ENCODE measurements at places on chromosomes 5 and 9. TPM values are rescaled to one million over a fixed set of nuclear protein-coding genes. Genes with fewer than 3 reads are reported as not detected.

DNA sequence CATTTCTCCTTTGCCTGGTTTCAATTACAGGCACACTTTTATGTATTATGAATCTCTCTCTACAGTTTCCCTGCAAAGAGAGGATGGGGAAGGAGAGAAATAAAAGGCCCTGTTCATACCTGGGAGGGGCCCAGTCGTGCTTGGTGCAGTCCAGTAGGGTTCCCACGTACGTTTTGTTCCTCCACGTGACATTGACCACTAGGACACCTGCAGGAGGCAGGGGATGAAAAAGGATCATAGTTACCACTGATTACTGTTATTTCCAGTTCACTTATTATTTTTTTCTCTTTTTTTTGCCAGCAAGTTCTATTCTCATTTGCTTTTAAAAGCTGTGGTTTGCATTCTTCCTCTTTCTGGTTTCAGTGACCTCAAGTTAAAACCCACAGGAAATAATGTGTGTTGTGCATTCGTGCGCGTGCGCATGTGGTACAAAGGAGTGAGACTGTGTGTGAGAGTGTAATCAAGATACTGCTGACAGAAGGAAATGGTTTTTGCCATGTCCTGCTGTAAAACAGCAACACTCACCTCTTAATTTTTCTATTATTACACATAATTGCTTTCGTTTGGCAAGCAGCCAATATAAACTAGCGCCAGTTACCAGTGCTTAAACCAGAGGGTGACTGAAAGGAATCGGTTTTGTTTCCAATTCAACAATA is 96.8 kb downstream of the ZNF608 start:
- peak; percentile 93 for DNase-seq

The TNFSF15 gene
- under 0.01 TPM for total RNA-seq

DNA sequence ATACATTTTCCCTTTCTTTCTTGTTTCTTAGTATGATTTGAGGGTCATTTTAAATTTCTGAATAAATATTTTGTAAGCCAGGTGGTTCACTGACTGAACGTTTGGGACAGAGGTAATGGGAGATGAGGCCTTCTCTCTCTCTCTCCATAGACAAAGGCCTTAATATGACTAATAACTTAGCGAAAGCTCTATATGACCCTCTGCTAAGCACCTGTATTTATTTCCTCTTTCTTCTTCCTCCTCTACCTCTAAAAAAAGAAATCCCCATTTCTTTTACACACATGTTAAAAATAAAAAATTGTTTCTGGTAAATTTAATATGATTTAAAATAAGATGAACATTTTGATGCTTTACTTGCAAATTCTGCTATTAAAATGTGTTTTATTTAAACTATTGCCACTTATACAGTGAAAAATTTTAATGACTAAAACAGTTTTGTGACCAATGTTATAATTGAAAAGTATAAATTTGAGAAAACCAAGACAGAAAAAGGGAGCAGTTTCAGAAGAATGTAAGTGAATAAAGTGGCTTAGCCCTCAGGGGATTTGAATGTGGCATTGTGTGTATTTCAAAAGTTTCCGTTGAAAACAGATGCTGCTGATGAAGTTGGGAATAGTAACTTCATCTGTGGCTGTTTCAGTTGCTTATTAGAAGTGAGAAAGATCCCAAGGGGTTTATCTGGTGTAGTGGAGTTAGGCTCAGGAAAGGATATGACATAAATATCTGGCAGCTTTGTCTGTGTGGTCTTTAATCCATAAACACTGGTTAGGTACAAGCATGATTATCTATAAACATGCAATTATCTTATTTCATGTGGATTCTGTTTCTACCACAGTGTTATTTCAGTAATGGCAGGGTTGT is 128.6 kb upstream of the GRHPR start:
- DNase-seq, result peak; percentile 32

GRCh38 chr9:20921362-20921761 is 110.1 kb downstream of the HACD4 start:
- peak; percentile 14 for DNase-seq

The GMCL2 gene
- total RNA-seq, result not detected

GRCh38 chr9:79254900-79255650 is 316.7 kb upstream of the TLE4 start:
- DNase-seq, result peak; percentile 70

GRCh38 chr5:148166550-148167283 is 1.6 kb upstream of the SPINK14 start:
- no peak for DNase-seq

The SLC6A18 gene
- not detected for total RNA-seq

DNA sequence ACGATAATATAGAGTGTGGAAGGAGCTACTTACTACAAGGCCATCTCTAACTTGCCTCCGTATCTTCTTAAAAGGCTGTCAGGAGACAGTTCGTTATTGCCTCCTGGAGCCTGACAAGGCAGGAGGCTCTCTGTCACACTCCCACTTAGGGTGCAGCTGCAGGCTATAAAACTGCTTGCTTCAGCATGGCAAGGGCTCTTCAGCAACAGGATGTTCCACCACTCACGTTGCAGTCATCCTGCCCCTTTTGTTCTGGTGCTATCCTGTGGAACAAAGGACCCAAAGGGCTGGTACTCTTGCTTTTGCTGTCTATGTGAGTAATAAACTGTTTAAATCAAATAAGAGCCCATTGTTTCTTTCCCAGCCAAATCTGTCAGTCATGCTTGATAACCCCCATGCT is 508.9 kb downstream of the NTRK2 start:
- DNase-seq, result no peak

The TXNDC8 gene
- not detected for total RNA-seq

The HRH2 gene
- not detected for total RNA-seq

GRCh38 chr5:33276628-33276950 is 164.2 kb upstream of the TARS1 start:
- DNase-seq, result peak; percentile 5

GRCh38 chr9:93003552-93004407 is 54.7 kb upstream of the SUSD3 start:
- DNase-seq, result peak; percentile 22

The ANKDD1B gene
- total RNA-seq, result not detected

GRCh38 chr5:153905219-153905618 is 133.5 kb downstream of the FAM114A2 start:
- DNase-seq, result no peak

GRCh38 chr9:97954550-97954989 is 16.6 kb upstream of the HEMGN start:
- DNase-seq, result no peak

DNA sequence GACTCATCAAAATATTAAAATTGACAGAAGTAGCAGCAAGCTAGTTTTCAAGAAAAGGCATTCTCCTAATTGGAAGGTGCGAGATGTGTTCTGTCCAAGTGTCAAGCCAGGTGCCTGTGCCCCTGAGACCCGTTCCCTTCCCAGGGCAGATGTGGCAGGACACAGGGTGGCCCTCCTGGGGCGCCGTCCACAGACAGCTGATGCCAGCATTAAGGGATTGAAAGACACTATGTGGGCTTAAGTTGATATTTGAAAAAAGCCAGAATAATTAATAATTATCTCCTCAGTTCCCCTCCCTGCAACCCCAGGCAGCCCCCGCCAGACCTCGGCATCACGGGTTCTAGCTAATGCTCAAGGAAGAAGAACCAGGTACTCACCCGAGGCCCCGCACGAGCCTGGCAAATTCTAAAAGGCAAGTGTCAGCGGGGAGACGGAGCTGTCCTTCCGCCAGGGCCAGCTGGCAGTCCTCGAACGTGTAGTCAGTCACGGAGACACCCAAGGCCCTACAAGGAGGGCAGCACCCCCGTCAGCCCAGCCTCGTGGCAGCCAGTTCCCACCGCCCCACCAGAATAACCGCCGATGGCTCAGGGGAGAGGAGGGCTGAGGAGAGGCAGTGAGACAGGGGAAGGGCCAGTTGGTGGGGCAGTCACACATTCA is 29.1 kb upstream of the SLC6A3 start:
- no peak for DNase-seq

DNA sequence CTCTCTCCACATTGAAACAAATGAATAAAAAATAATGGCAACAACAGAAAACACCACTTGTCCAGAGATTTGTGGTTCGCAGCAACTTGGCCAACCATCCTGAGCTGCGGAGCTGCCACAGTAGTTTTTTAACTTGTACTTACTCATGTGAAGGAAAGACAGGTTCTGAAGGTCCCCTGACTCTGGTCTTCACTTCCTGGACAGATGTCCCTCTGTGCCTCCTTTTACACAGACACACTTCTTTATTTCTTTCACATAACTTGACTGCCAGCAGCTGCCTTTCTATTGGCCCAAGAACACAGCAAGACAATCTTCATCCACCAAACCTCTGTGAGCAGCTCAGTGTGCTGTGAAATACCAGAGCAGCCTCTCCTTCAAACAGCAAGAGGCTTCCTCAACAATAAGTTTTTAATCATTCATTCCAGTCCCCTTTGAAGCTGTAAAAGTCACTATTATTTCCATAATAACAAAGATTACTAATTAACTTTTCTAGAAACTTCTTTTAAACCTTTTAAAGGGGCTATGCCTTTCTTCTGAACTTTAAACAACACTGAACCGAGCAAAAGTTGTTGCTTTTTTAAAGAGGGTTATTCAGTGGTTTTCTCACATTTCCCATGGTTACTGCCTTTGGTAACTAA is 198.7 kb downstream of the NR2F1-AS1 start:
- no peak for DNase-seq

The F2RL2 gene
- 21.7 TPM for total RNA-seq

GRCh38 chr9:132673355-132673754 is 3.1 kb downstream of the GTF3C4 start:
- DNase-seq, result peak; percentile 43

DNA sequence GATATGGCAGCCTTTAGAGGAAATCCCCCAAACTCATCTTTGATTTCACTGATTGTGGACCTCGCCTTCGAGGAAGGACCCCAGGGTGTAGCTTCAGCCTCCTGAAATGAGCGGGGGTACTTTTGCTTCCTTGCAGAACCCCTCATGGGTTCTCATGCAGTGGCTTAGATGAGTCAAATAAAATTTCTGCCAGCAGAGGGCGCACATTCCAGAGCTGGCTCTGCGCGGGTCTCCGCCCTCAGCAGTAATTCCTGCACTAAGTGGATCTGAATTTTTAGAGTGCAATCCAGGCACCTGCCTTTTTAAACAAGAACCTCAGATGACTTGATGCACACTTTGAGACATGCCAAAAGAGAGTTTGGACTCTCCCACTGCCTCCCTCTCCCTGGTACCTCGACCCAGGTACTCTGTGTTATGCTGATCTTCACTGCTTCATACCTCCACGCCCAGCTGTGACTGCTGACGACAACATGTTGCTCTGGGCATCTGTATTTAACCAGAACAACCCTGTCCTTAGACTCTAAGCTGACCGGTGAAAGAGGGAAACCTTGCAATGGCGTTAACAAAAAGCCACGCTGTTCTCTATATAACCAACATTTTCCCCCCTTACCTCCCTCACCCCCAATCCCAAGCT is 7.3 kb downstream of the EGFLAM start:
- peak; percentile 40 for DNase-seq

DNA sequence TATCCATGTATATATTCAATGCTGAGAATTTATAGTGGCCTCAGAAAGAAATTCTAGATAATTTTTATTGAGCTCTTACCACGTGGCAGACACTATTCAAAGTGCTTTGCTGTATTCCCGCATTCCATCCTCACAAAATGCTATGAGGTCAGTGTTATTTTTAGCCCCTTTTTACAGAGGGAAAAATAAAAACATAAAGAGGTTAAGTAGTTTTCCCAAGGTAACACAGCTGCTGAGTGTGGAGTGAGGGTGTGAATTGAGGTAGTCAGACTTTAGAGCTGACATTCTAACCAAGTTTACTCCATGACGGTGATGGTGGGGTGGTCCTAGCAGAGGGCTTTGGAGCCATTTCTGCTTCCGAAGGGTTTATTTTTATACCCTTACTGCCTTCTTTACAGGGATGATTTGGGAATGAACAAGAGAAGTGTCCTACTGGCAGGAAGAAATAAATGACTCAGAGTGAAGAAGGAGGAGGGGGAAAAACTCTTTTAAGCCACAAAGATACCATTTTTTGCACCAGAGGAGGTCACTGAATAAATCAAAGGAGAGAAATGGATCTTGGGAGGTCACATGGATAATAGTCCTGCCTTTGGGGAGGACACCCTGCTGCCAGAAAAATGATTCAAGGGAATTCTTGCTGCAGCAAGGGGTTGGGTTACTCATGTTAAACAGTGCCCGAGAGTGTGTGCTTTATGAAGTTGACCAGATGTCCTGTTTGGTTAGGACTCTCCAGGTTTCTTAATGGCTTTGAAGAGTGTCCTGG is 76.1 kb downstream of the HMHB1 start:
- DNase-seq, result peak; percentile 75

DNA sequence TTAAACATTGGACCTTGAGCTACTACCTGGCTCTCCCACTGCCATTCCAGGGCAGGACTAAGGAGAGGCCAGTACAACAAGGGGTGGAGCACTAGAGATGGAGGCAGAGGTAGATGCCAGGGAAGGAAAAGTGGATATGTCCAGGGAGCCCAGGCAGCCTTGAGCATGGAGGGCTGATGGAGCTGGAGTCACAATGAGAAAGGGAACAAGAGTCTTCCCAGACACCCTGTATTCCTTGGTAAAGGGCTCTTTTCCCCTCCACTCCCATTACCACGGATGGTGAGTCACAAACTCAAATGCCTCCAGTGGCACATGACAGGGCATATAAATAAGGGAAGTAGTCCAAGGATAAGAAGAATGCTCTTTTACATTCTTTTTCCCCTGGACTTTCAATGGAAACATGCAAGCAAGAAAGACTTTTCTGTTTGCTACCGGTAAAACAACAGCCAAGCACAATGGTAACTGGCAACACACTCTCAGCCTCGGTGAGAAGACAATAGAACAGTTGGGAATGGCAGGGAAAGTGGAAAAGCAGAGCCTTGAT is 16.7 kb downstream of the ERAP1 start:
- peak; percentile 63 for DNase-seq

DNA sequence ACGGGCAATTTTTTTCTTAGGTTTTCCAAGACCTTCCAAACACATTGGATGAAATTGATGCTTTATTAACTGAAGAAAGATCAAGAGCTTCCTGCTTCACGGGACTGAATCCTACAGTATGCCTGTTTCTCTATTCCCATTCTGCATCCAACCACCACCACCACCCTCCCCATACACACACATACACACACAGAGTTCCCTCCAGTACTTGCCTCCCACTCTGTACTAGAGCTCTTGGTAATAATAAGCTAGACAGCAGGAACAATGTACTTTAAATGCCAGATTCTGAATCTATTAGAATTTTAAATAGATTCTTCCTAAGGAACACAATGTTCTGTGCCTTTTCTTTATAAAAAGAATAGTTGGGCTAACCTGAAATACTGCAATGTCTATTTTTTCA is 67.4 kb downstream of the KLF9 start:
- DNase-seq, result no peak

The PCDHB11 gene
- total RNA-seq, result under 0.01 TPM

The IGFBPL1 gene
- under 0.01 TPM for total RNA-seq

Measured in IMR-90 (cell line).